Ovary (tissue), 10 donors: ENCODE measurements at places on chromosomes 2 and 18.

DNA sequence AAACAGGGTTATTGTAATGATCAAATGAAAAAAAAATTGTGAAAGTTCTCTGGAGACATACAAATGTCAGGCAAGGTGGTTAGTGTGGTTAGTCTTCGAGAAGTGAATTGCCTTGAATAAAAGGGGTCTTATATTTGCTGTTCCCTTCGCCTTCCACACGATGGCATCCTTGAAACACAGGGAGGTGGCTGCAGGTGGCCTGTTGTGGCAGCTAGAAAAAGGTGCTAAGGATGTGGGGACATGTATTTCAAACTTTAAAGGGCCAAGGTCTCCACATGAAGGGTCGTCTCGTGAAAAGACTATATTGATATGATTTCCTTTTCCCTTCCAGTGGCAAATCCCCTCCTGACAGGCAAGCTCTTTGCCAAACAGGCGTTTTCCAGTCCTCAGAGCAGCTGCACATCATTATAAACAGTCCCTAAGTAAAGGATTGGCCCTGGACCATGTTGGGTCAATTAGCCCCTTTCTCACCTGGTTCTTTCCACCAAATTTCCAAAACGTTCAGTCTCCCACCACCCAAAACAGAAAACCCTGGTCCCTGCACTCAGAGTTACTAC is 68.5 kb downstream of the COPS8 start:
- peak; percentile 58 for DNase-seq

DNA sequence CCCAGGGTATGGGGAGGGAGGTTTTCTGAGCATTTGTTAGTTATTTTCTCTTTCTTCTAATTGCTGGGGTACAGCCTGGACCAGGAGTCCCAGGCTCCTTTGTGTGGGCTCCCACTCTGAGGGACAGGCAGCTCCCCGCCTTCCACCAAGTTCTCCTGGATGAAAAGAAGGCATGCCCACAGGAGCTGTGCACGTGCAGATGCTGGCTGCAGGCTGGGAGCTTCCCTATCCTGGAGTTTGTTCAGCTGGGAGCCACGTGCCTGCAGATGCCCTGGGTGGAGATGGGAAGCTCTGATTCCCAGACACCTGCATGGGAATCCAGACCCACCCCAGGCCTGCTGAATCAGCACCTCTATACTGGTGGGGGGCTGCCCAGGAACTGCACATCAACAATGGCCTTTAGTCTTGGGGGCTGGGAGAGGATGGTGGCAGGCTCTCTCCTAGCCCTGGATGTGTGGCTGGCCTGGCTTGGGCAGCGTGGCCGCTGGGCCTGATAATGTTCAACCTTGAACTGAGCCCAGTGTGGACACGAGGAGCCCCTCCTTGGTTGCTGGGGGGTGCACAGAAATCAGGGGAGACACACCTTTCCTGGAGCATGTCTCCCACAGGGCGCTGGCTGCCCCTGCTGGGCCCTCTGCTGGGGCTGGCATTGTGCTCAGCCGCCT is 233.6 kb upstream of the HS6ST1 start:
- no peak for DNase-seq

- no peak for DNase-seq
These were observed 60.4 kb downstream of the KCNJ3 start for GRCh38 chr2:154758871-154759270.

- DNase-seq: no peak
These were observed 599.2 kb downstream of the NR4A2 start for GRCh38 chr2:155733091-155733853.

DNA sequence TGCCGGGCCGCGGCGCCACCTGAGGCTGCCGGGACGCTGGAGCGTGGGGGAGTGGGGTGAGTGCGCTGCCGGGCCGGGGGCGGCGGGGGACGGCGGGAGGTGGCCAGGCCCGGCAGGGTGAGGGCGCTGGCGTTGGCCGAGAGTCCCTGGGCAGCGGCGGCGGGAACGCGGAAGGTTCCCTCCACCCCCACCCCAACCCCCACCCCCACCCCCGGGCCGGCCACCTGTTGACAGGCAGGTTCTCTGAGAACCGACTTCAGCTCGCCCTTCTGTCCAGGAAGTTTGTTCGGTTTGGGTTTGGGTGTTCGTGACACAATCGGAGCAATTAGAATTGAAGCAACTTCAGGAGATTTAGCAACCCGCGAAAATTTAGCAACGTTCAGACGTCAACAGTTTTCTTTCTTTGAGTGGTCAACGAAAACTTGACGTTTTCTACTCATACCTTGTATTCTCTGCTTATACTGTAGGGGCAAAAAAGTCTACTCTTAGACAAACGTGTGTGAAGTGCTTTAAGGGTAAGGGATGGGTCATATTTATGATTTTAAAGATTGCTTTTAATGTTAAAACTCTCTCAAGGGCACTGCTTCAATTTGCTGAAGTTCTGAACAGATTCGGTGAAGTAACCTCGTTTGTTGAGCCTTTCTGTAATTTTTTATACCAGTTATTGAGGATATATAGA is 9.3 kb downstream of the OTX1 start:
- no peak for DNase-seq

- no peak for DNase-seq
These were observed 58.4 kb downstream of the KCTD18 start for GRCh38 chr2:200451511-200451910.

DNA sequence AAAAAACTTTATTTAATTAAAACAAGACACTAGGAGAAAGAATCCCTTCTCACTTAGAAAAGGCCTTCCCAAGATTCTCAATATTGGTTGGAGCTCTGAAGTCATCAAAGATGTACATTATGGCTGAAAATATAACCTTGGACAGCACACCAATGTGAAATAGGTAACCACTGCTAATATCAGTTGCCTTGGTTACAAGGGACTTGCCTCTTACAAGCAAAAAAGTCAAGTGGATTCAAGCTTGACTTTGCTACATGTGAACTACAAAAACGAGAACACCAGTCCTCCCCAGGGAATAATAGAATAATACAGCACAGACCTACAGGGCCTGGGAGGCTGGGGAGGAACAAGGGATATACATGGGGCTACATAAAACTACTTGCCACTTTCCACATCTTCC is 46.1 kb downstream of the NABP1 start:
- no peak for DNase-seq

DNA sequence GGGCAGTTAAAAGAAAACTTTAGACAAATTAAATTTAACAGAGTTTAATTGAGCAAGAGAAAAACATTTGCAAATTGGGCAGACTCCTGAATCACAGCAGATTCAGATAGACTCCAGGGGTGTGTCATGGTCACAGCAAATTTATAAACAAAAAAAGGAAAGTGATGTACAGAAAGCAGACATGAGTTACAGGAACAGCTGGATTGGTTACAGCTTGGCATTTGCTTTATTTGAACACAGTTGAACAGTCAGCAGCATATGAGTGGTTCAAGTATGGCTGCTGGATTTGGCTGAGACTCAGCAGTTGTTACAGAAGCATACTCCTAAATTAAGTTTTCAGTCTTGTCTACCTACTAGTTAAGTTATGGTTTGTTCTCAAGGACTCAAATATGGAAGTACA is 82.3 kb upstream of the NYAP2 start:
- no peak for DNase-seq

GRCh38 chr18:69948919-69949537 is 1.4 kb upstream of the CD226 start:
- DNase-seq: no peak

DNA sequence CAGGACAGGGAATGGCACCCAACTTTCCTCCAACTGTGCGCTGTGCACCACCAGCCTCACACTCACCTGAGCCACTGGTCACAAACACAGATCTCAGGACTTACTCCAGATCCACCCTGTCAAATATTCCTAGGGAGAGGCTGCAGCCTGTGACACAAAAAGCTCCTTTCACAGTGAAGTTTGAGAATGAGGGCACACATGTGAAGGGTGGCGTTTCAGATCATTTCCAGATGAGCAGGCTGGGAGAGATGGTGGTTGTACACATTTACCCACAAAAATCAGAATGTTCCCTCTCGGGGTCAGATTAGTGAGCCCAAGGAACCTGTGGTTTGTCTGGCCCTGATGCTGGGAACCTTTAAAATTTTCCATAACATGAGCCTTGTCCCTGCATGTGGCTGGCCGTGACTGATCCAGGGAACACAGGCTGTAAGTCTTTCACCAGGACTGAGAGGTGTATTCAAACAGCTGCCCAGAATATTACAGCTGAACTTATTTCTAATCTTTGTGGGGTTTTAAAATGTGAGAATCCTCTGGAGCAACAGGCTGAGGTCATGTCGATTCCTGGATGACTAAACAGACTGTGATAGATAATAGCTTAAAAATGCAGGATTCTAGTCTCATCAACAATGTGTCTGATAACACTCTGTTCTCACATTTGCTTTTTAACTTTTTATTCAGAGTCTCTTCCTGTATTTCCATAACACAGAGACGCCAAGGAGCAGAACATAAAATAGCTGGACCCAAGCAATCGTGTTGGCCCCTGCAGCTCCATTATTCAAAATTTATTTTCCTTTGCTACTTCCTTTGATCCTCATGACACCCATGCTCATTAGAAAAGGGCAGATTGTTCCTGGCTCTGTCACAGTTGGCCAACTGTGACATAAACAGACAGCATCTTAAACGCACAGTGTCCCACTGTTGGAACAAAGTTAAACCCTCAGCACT is 35.5 kb downstream of the IL1R2 start:
- no peak for DNase-seq

DNA sequence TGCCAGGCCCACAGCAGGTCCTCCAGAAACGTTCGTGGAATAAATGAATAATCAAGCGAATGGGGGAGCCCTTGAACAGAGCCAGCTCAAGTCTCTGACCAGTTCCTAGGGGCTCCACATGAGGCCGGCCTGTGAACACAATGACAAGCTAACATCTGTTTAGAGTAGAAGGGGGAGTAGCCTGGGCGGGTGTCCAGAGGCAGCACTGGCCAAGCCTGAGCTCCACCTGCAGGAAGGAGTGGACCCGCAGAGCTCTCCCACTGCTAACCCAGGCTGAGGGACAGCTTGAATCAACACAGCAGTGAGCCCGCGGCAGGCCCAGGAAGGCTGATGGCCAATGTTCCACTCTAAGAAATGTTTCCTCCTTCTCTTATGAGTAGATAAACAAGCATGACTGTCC is 234.8 kb upstream of the RAB6C start:
- no peak for DNase-seq

DNA sequence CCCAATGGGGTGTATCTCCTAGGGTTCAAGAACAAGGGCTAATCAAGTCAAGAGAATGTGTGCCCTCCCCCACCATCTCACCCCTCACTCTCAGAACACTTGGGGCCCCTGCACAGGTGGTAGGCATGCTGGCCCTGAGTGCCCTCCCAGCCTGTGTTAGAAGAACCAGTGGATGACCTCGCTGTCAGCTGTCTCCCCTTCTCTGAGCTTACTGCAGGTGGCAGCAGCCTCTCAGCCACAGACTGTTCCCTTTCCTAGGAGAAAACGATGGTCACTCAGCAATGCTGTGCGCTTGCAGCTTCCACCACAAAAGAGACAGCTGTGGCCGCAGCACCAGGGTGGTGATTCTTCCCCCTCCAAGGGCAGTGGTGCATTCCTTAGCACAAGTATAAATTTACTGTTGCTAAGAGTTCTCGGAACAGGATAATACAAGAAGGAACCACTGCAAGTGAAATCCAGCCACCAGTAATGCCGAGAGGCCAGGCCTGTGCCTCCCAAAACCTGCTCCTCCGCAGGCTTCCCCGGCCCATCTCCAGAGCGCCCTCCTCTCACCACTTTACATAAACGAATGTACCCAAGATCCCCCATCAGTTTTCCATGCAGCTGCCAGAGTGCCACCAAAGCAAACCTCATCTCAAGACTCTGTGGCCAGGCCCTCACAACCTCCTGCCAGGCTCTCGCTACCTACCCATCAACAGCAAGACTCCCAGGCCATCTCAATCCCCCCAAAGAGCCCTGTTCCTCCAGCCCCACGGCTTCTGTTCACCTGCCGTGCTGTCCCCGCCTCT is 935 bp upstream of the RAMP1 start:
- DNase-seq: peak; percentile 81

DNA sequence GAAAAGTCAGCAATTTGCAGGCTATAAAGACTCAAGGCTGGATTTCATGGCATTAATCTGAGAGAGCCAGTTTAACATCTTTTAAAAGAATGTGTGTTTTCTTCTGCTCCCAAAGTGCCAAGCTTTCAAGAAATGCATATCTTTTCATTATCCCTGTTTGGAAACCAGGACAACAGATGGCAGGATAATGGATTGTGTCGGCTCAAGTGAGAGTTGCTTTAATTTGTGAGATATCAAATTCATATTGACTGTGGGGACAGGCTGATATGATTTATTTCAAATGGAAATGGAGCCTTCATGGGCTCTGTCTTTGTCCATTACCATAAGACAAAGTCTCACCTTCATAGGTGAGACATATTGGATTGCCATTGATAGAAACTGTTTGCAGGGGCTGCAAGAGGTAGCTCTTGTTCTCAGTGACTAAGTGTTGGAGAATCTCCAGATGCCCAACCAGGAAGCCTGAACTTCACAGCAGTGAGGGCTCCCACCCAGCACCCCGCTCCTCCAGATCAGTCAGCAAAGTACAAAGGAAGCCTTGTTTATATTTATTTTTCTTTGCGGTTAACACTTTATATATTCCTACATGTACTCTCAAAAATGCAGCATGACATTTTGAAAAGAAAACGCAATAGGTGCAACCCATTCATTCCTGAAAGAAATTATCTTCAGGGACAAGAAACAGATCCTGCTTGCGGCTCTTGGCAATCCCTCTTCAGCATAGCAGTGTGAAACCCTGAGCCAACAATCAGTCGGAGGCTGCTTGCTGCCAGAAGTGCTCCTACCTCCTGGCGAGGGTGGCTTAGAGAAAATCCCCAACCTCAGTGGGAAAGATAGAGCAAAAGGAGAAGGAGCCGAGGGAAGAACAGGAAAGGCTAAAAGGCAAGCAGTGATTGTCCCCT is 65.8 kb upstream of the ATL2 start:
- peak; percentile 44 for DNase-seq

- no peak for DNase-seq
These were observed 5.9 kb downstream of the ASXL3 start for GRCh38 chr18:33583901-33584300.

DNA sequence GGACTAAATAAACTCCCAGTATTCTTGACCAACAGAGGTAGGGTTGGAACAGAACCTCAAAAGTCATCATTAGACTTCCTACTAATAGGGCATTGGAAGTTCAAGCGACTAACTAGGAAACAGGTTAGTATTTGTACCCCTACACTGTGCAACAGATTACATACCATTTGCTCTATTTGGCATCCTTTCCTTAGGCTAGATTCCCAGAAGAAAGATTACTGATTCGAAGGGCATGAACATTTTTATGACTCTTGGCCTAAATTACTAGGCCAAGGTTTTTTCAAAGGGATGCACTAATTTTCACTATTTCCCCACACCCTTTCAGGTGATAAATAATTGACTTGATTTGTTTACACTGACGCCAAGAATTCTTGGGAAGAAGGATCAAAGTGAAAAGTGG is 104.8 kb upstream of the CYP1B1 start:
- no peak for DNase-seq

GRCh38 chr2:217978536-217979150 is 24.2 kb downstream of the TNS1 start:
- peak; percentile 81 for DNase-seq
